ENCODE measurements at places on chromosomes 1 and 21.

- DNase-seq, result no peak
These were observed 21.3 kb downstream of the SLC44A5 start for GRCh38 chr1:75589637-75590036.

DNA sequence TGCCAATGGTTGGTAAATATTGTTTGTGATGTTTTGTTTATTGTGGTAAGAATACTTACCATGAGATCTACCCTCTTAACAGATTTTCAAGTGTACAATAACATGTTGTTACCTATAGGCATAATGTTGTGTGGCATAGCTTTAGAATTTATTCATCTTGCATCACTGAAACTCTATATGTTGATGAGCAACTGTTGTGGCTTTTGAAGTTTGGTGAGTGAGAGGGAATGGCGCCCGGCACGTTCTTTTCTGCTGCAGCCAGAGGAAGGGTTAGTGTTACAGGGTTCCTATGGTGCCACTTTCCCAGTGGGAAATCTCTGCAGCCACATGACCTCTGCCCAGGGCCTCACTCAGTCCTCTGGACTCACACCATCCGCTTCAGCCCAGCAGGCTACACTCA is 342.5 kb upstream of the ADGRL2 start:
- DNase-seq, result no peak

GRCh38 chr21:16186742-16187141 is 457.0 kb downstream of the USP25 start:
- DNase-seq, result no peak

- no peak for DNase-seq
These were observed 2.5 kb upstream of the COG2 start for GRCh38 chr1:230639714-230640209.

- no peak for DNase-seq
These were observed 5.1 kb downstream of the CR1 start for GRCh38 chr1:207501071-207501470.

- no peak for DNase-seq
These were observed 200.4 kb downstream of the HMCN1 start for GRCh38 chr1:185934476-185935189.

DNA sequence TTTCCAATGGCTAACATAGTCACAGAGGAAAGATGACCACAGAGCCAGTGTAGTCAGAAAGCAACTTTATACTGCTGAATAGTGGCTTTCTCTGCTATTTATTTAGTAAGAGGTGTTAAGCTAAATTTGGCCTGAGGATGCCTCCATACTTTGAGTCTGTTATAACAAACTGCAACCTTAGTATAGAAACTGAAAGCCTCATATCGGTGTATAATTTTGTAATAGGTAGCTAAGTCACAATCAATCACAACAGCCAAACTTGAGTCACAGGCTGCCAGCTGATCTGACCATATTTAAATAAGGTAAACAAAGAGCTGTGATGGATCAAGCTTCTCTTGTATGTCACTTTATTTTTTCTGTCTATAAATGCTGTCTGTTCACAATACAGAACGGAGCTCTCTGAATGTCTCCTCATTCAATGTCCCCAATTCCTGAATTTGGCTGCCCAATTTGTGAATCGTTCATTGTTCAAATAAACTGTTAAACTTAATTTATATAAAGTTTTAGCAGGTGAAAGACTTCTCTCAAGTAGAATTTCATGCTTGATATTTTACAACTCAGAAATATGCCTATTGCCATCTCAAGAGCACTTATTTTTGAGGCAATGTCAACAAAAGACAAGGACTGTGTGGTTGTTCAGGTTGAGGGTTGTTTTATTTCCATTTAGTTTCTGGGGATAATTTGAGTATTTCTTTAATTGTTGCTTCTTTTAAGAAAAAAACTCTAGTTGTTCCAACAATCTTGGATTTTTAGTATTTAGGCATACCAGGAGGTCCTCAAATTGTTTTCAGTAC is 339.7 kb upstream of the B3GALT2 start:
- no peak for DNase-seq

DNA sequence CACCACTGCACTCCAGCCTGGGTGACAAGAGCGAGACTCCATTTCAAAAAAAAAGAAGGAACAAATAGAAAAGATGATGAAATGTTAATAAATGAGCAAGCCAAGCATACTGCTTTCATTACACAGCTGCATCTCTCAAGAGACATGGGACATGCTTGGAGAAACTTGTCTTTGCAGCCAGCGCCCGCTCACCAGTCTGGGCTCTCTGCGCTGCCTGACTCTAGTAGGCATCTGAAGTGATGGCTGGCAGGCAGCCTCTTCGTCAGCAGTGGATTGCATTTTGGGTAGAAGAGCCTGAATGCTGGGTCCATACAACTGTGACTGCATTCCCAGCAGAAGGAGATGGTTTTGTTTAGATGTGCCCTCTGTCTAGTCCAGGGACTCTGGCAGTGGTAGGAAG is 48.0 kb downstream of the IL6R start:
- DNase-seq, result no peak

DNA sequence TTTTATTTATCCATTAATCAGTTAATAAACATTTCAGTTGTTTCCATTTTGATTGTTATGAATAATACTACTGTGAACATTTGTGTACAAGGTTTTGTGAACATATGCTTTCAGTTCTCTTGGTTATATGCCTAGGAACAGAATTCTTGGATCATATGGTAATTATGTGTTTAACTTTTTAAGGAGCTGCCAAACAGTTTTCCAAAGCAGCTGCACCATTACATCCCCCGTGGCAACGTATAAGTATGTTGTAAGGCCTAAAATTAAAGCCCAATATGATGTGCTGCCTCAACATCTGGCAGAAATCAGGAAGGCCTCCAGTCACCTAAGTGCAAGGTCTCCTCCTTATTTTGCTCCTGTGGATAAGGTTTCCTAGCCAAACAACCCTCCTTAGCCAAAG is 235.6 kb upstream of the CACYBP start:
- no peak for DNase-seq

Data from KG1 (cell line).